ENCODE measurements at places on chromosomes 16 and 17.

GRCh38 chr17:51526507-51526906 is 266.2 kb downstream of the UTP18 start:
- DNase-seq, result no peak

DNA sequence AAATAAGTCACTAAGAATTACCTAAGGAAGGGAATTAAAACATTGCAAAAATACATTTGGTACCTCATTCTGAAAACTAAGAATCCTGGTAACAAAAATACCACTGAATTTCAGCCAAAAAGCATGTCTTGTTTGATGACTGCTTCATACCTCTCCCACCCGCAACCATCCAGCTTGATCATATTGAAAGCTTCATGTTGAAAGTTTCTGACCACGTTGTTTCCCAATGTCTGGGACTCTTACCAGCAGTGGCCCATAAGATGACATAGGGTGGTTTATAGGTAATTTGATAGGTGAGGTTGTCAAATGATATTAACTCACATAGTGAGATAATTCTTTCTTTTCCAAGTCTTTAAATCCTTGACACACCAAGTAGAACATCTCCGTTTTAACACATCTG is 139.3 kb downstream of the CDH11 start:
- DNase-seq, result no peak

DNA sequence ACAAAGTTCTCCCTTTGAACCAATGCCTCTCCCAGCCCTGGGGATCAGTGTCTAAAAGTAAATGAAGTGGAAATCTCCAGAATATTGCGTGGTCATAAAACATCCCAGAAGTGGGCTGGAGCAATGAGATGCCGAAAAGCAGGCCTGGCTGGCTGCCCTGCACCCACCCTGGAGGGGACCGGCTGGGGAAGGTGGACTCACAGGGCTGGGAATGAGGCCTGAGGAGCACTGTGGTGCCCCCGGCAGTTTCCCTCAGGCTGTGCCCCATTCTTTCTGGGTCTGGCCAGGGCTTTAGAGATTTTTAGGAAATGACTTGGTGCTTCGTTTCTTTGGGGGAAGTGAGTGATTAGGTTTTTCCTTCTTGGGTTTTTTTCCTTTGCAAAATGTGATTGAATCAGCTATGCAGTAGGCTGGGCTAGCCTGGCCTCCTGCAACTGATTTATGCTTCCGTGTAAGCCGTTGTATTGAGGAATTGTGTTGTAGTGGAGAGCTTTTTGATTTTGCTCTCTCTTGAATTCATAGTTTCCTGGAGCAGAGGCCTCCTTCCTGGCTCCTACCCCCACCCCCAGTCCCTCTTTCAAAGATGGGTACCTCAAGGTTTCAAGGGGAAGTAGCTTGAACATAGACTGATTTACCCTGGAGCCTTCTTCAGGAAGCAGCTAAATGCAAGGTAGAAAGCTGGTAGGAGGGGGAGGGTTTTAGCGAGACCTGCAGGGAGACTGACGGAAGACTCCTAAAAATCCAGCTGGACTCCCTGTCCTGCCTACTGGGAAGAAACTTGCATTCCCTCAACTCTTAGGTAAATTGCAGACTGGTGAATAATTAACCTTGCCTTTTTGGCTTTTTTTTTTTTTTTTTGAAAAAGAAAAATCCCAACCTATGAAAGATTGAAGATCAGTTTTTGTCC is 170.2 kb downstream of the RAB11FIP4 start:
- no peak for DNase-seq

DNA sequence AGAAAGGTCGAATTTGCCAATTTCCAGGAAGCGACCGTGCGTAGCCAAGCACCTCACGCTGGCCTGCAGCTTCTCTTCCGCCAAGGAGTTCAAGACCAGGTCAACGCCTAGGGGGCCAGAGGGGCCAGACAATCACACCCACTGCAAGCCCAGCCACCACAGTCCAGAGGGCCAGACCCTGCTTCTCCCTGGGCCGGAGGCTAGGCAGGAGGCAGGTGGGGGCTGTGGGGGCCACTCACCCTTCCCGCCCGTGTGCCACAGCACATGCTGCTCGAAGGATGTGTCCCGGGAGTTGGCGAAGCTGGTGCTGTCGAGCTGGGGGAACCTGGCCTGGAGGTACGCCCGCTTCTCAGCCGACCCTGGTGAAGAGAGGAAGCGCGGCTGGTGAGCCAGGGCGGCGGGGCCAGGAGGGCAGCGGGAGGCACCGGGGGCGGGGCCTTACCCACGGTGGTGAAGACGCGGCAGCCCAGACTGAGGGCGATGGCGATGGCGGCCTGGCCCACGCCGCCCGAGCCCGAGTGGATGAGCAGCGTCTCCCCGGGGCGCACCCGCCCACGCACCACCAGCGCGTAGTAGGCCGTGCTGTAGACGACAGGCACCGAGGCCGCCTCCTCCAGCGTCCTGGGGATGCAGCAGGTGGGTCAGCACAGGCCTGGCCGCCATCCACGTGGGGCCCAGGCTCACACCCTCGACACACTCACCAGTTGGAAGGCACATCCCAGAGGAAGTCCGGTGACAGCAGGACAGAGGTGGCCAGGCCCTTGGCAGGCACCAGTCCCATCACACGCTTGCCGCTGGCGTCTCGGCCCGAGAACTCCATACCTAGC is 14.3 kb downstream of the FASN start:
- no peak for DNase-seq

- DNase-seq, result no peak
Observed at GRCh38 chr16:52548261-52549010, 1.5 kb upstream of the TOX3 start.

DNA sequence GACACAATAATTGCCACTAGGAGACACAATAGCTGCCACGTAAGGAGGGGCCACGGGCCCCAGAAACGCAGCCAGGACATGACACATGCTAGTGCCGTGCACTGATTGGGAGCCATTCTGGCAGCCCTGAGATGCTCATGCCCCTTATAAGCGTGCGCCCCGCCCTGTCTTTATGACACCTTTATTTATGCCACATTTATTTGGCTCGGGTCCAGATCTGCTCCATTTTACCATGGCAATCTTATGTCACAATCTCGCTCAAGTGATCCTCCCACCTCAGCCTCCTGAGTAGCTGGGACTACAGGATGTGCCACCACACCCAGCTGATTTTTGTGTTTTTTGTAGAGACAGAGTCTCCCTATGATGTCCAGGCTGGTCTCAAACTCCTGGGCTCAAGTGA is 43.8 kb upstream of the NF1 start:
- no peak for DNase-seq

DNA sequence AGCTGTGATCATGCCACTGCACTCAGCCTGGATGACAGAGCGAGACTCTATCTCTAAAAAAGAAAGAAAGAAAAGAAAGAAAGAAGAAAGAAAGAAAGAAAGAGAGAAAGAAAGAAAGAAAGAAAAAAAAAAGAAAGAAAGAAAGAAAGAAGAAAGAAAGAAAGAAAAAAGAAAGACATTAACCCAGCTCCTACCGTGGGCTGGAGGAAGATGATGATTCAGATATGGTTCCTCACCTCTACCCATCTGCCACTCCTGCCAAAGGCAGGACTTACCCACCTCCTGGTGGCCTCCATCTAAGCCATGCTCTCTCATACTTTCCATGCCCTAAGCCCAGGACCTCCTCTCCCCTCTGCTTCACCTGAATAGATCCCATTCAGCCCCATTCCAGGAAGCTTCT is 93.3 kb upstream of the LHX1 start:
- no peak for DNase-seq

DNA sequence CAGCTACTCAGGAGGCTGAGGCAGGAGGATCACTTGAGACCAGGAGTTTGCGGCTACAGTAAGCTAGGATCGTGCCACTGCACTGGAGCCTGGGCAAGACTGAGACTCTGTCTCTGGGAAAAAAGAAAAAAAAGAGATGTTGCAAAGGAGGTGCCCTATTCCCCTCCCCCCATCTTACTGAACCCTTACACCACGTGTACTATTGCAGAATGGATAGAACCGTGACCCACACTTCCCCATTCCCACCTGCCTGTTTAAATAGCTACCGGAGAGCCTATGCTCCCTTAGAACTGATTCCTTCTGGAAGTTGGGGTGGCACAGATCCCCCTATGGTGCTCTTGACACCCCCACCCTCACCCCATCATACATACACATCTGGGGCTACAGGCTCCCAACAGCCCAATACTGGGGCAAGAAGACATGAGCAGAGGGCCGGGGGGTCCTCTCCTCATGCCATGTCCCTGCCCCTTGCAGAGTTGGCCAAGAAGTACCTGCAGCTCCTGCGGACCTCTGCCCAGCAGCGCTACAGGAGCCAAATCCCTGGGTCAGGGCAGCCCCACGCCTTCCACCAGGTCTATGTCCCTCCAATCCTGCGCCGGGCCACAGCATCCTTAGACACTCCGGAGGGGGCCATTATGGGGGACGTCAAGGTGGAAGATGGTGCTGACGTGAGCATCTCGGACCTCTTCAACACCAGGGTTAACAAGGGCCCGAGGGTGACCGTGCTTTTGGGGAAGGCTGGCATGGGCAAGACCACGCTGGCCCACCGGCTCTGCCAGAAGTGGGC is 35.7 kb downstream of the NLRC5 start:
- no peak for DNase-seq

GRCh38 chr16:55035029-55035428 is 104.4 kb downstream of the IRX5 start:
- DNase-seq, result no peak

- DNase-seq, result no peak
Observed at GRCh38 chr17:81380666-81381518, 14.4 kb upstream of the BAHCC1 start.

DNA sequence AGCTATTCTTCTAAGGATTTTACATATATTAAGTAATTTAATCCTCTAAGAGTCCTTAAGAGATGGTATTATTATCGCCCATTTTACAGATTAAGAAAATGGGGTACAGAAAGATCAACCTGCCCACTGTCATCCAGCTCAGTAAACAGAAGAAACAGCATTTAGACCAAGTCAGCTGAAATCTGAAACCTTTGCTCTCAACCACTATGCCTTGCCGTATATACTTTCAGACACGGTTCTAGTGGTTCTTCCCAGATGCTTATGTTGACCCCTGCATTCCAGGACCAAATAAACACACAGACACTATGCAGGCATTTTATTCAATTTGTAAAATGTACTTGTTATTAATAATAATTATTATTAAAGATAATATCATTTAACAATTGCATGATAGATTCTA is 854.8 kb downstream of the KCNJ2 start:
- no peak for DNase-seq

DNA sequence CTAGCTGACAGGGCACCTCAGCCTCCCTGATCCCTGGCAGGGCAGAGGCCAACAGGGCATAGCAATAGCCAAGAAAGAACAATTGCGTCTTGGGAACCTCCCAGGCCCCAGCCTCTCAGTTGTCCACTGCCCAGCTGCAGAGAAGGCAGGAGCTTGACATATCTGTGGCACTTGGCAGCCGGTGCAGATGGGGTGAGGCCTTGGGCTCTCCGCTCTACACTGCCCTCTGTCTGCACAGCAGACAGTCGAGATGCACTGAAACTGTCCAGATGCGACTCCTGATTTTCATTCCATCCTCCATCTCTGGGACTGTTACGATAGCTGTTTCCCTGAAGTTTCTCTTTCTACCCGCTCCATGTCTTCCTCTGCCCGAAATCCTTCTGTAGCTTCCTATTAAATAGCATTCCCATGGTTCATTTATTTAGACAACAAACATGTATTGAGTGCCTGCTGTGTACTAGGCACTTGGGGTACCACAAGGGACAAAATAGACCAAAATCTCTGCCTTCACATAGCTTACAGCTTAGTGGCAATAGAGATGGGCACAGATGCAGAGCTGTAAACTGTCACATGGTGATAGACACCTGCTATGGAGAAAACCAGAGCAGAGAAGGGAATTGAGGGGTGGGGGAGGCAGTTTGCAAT is 3.3 kb downstream of the POLR3E start:
- peak; percentile 18 for DNase-seq

DNA sequence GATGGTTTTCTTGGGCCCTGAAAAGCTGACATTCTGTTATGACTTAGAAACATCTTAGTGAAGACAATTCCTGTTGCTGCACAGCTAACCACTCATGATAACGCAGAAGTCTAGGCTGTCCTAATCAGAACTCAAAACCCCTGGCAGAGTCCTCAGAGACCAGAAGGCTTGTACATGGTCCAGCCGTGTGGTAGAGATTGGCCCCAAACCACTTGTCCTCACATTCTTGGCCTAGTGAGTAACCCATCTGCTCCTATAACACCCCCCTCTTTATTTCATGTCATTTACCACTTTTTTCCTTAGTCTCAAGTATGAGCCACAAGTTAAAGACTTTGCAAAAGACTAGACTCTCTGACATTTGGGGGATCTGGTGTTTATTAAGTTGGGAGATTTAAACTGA is 116.5 kb upstream of the ADAMTS18 start:
- no peak for DNase-seq

- DNase-seq, result no peak
Observed at GRCh38 chr17:3988297-3989040, 24.2 kb upstream of the ATP2A3 start.

GRCh38 chr17:80986816-80987475 is 4.7 kb upstream of the CHMP6 start:
- no peak for DNase-seq

All from stimulated activated CD4-positive, alpha-beta T cell treated with anti-CD3 and anti-CD28 coated beads, Interleukin-15, amount 100 ng/mL, for 1 hour (primary cell).